CD4-positive, alpha-beta T cell treated with Interleukin-21 for 1 hour (primary cell): ENCODE measurements at places on chromosomes 1 and 21.
A peak's percentile ranks its signal among the peaks of the same experiment; 100 is the strongest.

DNA sequence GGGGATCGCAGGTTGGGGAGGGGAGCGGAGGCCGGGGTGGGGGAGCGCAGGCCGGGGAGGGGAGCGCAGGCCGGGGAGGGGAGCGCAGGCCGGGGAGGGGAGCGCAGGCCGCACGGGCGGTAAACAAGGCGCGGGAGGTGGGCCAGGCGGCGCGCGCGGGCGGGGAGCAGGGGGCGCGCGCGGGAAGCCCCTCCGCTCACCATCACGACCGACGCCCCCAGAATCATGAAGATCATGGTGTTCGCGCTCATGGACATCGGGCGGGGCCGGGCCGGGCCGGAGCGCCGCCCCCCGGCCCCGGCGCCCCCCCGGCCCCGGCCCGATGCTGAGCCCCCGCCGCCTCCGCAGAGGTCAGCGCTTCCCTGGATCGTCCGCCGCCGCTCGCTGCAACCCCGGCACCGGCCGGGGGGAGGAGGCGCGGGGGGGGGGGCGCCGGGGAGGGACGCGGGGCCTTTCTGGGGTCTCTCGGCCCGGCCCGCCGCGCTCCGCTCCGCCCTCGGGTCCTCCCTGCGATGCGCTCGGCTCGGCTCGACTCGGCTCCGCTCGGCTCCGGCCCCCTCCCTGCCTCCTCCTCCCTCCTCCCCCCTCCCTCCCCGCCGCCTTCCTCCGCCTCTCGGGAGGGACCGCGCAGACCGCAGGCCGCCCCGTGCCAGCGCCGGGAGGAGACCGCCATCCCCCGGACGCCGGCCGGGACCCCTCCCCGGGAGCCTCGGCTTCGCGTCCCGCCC lies at the start of gene TMEM240:
Gene TMEM240 (minus strand): TSS at position 535 of the 728 bp plus-strand sequence. CDS start 278 bp downstream, at position 257.
- DNase-seq = peak; percentile 58

DNA sequence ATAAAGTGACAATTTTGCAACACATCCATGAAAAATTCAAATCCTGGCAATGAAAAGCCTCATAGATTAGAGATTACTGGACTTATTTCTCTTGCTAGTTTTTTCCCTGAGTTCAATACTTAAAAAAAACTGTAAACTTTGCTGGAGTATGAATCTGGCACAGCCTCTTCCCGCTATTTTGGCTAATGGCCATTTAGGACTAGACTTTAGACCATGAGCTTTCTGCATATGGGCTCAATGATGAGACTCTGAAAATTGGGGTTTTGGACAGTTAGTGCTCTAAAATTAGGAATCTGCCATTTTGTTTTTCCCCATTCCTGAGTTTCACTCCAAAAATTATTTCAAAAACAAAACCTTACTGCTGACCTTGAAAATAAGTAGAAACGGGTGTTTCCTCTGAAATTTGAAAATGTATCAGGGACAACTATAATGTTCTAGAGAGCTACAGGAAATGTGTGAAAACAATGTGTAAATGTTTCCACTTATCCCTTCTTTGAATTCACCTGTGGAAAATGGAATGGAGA lies 137.5 kb downstream of the HMCN1 start:
- DNase-seq = no peak

DNA sequence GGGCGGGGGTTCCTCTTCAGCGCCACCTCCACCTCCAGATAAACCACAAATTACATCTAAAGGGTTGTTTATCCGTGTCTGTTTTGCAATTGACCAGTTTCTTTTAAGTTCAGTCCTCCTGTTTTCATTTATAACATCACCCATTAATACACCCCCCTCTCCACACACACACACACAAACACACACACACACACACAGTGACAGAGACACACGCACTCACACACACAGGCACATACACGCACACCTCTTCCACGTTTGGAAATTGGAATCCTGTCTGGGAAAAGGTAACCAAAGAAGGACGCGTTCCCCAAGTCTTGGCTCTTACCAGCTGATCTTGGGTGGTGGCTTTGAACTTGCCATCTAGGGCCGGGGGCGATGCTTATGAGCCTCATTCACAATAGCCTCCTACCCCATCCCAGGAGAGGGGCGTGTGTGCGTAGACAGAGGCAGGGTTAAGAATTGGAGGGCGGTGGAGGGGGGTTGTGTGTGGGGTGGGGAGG lies 442 bp upstream of the CSMD2 start:
- DNase-seq = no peak

- DNase-seq = no peak
These were observed 62.3 kb downstream of the ZNF644 start for GRCh38 chr1:90959352-90960206.

DNA sequence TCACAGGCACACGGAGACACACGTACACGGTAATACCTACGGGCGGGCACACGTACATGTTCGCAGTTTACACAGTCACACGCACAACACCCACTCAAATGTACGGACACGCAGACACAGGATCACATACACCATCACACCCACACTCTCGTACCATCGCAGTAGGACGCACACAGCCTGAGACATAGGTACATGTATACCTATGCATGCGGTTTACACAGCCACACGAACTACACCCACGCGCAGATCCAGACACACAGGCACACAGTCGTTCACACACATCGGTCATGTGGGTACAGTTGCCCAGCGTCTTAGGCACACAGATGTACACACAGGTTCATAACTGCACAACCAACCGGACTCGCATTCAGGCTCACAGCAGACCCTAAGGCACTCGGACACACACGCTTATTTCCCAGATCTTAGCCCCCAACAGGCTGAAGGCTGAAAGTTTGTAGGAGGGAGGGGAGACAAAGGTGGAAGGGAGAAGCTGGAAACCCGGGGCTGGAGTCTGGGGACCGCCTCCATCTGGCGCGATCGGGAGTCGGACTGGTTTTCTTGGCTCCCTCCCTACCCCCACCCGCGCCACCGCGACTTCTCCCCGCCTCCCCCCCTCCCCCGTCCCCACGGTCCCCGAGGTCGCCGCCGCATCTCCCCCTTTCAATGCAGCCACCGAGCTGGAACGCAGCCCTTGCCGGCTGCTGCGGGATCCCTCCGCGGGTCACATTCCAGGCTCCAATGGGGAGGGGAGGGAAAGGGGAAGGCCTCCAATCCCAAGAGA lies 51.9 kb upstream of the SYNC start:
- DNase-seq = peak; percentile 51

DNA sequence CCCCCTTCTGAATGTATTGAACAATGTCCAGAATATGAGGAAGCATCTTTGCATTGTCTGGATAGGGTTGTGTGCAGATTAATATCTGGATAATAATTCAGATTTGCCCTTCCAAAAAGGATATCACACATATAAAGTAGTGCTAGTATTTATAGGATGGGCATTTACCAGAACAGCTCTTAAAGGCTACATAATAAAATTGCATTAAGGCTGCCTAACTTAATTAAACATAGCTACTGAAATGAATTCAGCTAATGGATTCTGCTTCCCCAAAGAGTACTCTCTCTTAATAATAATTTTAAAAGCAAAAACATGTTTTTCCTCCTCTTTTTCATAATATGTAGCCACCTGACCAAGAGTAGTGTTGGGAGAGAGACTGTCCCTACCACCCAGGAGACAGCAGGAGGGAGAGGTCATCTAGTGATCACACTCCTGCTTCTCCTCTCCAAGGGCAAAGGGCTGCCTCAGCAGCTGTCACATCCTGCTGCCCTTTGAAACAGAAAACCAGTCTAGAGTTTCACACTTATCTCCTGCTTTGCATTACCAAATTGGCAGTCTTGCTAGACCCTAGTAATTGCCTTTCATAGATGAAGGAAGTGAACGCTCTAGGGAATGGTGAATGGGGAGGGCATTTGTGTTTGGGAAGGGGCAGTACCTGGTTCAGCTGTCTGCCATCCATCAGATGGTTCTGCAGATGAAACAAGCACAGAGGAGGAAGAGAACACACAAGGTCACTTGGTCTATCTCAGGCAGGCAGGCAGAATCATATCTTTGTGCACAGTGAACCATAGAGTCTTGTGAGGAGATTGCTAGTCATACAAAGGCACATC lies 29.3 kb upstream of the DDAH1 start:
- DNase-seq = no peak

- DNase-seq = no peak
These were observed 85.3 kb upstream of the WDR26 start for GRCh38 chr1:224519874-224520273.

DNA sequence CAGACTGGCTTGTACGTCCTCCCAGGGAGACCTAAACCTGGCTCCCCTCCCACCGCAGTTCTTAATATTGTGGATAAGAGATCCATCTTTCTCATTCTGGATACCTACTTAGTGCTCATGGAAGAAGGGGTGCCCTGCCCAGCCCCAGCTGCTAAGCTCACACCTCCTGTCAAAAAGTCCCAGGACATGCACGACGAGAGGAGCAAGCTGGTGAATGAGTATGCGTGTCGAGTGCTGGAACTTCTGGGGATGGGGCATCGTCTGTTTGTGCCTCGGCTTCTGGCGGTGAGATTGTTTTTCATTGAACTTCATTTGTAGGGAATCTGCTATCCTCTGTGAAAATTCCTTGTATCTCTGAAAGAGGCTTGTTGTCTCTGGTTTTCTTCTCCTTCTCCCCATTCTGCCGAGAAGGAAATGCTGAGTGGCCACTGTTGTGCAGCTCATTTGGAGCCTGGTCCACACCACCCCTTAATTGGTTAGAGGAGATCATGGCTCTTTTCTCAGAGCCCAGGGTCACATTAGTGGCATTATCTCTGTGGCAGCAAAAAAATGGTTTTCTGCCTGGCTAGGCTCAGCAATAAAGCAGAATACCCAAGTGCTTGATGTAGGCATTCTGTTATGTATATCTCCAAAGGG lies 199.4 kb upstream of the CACYBP start:
- no peak for DNase-seq

DNA sequence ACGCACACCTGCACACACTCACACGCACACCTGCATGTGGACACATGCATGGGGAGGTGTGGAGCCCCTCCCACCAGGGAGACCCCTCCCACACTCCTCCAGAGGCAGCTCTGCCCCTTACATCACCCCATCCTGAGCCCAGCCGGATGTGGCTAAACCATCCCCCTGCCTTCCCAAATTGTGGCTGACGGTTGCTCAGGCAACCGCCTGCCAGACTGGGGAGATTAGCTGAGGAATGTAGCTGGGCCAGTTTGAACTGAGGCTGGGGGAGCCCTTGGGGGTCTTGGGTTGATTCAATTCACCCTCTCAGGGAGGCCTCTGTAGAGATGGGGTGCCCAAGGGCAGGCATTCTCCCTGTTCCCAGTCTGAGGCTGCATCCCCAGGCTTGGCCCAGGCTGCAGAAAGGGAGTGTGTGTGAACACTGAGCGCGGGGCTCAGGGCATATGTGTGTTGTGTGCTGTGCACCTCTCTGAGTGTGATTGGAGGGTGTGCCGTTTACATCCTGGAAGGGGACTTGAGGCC lies 12.9 kb downstream of the PTPRU start:
- DNase-seq = no peak

DNA sequence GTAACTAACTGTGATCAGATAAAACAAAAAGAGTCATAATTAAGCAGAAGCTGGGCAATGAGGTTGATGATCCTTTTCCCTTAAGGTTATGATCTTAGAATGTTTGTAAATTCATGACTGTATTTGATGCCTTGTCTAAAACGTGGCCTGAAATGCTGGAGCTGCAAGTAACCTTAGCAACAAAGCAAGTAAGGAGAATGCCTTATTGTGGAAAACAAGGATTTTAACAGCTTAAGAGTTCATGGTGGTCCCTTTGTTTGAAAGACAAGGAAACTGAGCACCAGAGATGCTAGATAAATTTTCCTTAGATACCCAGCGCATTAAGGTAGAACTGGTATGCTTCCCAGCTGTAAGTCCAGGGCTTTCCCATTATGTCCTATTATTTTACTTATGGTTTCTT lies 25.7 kb upstream of the XPR1 start:
- no peak for DNase-seq

GRCh38 chr1:155245163-155245524 lies 10.1 kb downstream of the ENTREP3 start:
- no peak for DNase-seq

- DNase-seq = no peak
These were observed 352.5 kb downstream of the HHAT start for GRCh38 chr1:210681158-210681557.

DNA sequence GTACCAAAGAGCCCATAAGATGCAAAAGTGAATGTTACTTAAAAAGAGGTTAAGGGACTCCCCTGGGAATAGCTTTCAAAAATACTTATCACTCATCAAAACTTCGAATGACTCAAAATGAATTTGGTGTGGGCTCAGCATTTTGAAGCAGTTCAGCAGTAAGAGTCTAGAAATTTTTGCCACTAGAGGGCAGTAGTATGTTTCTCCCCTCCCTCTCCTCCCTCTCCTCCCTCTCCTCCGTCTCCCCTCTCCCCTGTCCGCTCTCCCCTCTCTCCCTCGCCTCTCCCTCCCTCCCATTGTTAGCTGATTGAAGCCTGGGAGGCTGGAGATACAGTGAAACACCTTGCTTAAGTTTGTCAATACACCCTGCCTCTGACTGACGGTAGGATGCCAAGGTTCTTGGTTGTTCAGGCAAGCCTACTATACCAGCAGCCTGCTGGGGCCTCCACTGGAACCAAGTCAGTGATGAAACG lies 70.8 kb upstream of the TENT5C start:
- DNase-seq = peak; percentile 72

DNA sequence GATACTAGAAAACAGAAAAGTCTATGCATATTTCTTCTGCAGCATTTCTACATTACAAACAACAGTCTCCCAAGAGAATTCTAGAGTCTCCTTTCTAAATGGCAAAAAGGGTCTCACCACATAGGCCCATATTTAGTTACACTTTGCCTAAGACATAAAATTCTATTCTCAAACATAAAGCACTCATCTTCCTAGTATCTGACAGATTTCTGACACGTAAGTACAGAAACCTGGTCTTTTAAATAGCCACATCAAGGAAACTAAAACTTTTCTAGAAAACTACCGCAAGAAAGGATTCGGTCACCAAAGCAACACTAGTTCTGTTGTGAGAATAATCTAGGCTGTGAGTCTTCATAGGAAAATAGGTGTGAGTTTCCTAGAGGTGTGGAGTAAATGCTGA lies 33.6 kb upstream of the CTSK start:
- DNase-seq = peak; percentile 39

DNA sequence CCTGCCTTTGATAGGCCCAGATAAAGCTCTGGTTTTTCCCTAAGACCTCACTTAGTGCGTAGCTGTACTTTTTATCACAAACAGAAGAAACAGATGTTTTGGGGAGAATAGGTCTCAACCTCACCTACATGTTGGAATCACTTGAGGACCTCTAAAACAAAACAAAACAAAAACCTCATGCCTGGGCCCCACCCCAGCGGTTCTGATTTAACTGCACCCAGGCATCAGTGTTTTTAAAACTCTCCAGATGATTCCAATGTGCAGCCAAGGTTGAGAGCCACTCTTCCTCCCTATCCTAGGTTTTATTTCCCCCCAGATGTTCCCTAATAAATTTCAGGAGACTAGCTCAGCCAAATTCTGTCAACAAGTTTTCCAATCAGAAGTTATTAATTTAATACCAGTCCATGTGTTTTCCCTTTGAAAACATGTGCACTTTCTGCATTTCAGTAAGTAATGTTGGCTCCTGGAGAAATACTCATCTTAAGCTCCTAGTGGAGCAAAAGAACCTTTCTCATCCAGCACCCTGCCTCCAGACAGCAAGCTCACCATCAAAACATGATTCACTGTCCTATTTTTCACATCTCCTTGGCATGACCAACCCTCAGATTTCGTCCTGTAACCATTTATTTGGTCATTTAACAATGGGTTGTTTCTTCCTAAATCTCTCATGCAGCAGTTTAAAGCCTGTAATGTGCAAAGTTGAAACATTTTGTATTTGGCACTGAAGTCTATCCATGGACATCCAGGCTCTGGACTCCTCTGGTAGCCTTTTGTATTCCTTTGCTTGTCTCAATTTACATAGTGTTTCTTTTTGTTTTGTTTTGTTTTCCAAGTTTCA lies 27.5 kb downstream of the LRRC8C start:
- DNase-seq = peak; percentile 45
